ENCODE measurements at places on chromosomes 5 and 9.

- no peak for DNase-seq
Observed at GRCh38 chr5:38472541-38472940, 83.9 kb downstream of the LIFR start.

- DNase-seq: no peak
Observed at GRCh38 chr5:98936948-98937715, 8.3 kb upstream of the CHD1 start.

GRCh38 chr9:107749787-107750444, 260.3 kb upstream of the KLF4 start:
- peak; percentile 54 for DNase-seq

DNA sequence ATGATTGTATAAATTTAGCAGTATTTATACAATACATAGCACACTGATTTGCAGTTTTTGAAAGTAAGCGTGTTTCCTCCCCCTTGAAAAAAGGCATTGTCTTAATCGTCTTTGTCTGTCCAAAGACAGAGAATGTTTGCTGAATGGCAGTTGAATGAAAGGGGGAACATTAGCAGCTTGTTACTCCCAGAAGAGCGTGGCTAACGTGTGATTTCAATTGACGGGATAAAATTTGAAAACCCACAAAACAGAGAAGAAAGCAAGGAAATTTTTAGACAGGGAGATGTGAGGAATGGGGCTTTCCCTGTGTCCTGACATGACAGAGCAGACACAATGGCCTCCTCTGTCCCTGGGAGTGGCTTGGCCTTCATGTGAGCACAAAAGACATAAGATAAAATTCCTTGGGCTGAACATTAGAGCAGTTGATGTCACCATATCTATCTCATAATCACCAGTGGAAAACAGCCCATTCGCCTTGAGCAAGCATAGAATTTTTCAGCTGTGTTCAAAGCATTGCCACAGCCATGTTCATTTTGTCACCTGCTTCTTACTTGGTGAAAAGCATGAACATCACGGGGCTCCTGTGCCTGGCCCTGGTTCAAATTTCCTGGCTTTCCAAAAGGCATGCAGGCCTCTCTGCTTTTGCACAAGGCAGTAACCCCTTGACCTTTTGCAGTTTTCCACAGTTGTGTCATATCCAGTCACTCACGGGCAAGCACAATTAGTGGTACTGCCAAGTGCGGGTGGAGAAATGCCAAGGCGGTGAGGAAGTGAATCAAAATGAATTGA, 126.9 kb downstream of the TLE1 start:
- DNase-seq: no peak

- DNase-seq: no peak
Observed at GRCh38 chr9:37405764-37406380, 16.6 kb upstream of the GRHPR start.
